ENCODE measurements at places on chromosomes 7 and 10. TPM values are rescaled to one million over a fixed set of nuclear protein-coding genes. Genes with fewer than 3 reads are reported as not detected.
A peak's percentile ranks its signal among the peaks of the same experiment; 100 is the strongest.

Gene COL28A1
- not detected for total RNA-seq

Gene ITPRID1
- not detected for total RNA-seq

Gene CFAP70
- 0.57 TPM for total RNA-seq

Gene SMURF1
- total RNA-seq, result 10.3 TPM

Gene MAT1A
- total RNA-seq, result not detected

Gene CHCHD2
- 534 TPM for total RNA-seq

Gene OPN4
- total RNA-seq, result not detected

Gene GDF2
- total RNA-seq, result not detected

Gene CDHR1
- 0.29 TPM for total RNA-seq

Gene CALCR
- total RNA-seq, result not detected

Gene GRID2IP
- 0.21 TPM for total RNA-seq

DNA sequence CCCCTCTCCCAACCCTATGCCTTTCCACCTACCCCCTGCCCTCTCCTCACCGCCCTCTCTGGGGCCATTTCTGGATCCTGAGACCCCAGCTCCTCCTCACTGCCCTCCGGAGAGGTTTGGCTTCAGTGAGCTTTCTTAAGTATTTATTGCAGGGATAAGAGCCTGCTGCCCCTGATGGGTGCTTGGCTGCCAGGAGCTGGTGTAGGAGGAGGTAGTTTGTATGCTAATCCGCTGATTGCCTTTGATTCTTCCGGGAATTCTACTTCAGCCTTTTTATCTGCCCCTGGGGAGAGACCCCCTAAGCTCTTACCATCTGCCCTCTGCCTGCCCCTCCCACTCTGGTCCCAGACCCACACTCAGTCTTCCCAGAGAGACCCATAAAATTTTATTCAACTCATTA, 263.5 kb upstream of the PODXL start:
- DNase-seq, result no peak

DNA sequence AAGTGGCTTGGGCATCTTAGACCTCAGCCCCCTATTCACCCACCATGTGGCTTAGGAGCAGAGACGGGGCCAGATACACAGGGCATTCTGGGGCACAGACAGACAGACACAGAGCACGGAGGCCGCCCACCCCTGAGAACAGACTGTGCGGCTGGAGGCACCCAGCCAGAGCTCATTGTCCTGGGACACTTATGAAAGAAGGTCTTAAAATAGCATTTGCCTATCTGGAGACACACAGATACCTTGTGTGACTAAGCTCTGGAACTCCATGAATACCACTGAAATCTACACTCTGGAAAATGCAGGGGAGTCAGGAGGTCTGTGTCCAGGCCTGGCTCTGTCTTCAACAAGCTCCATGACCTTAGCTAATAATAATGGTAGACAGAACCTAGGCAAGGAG, 41.4 kb upstream of the ADO start:
- DNase-seq, result no peak

DNA sequence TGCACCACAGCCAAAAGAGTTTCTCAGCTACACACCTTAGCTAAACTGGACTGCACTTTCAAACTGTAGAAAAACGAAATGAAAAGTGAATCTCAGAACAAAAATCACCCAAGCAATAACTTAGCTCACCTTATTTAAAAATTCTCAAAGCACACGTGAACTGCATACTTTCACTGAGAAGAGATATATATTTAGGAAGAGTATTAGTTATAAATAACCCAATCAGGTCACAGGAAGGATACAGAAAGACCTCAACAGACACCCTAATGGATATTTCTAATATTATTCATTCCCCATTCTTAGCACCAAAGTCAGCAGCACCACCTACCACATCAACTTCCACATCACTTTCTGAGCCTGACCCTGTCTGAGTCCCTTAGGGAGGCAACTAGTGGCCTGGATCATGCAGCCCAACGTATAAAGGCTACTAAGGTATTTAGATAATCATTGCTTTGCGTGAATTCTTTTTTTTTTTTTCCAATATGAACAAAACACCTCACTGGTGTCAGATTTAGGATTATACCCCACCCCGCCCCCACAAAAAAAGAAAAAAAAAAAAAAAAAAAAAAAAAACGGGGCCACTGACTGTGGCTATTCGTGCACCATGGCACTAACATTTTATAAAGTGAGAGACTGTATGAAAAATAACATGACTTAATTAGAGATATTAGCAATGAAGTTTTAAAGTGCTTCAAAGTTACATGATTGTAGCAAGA, 2.6 kb downstream of the ABI1 start:
- no peak for DNase-seq

DNA sequence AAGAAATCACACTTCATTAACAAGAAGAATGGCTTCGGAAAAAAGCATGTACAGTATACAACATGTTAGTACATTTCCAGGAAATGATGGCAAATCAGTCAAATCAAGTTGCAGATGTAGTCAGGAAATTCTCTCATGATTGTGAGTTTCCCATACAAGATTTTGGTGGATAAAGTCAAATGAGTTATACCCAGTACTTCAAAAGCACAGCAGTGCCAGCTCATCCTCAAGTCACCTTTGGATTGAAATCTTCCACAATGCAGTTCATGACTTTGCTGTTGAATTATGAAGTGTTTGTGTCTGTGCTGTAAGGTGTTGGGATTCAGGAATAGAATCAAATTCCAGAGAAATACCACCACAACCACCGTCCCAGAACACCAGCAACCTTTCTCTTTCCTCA, 301.3 kb upstream of the BMPER start:
- DNase-seq, result no peak

- DNase-seq, result no peak
Measured at GRCh38 chr7:105264707-105265106, 124.0 kb downstream of the SRPK2 start.

DNA sequence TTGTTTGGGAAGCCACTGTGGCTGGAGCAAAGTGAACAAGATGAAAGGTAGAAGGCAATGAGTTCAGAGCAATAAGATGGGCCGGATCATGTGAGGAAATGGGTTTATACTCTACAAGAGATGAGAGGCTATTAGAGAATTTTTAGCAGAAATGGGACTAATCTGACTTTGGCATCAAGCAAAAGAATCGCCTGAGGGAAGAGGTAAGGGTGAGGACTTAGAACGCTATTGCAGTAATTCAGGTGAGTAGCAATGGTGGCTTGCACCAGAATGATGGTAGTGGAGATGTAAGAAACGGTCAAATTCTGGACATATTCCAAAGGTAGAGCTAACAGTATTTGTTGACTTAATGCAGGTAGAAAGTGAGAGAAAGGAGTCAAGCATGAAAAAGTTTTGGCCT, 29.5 kb upstream of the AKAP9 start:
- no peak for DNase-seq

GRCh38 chr7:105990727-105991453, 27.8 kb downstream of the CDHR3 start:
- DNase-seq, result no peak

- DNase-seq, result no peak
Measured at GRCh38 chr10:133405272-133405671, 11.3 kb downstream of the MTG1 start.

DNA sequence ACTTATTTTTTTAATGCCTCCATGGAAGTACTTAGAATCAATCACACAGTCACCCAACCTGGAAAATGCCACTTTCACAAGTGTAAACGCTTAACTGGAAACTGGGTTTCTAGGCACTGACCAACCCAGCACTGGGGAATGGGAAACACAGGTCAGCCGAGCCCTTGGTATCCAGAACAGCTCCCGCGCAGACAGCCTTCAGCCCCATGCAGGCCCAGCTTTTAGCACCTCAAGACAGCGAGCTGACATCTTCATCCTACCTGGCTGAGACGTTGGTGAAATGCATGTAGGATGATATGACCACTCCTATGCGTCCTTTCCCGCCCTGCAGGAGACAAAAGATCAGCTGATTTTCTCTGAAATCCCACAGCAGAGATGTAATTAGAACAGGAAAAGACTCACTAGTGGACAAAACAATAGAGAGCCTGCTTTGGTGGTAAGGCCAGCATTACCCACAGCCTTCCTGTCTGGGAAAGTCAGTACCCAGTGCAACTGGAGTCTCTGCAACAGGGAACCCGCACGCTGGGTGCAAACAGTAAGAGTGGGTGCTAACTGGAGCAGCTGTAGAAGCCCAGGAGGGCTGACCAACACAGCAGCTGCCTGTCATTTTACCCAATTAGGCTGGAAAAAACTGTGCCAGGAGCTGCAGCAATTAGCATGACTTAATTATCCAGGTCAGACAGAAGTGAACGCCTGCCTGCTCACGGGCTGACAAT, 153.7 kb downstream of the TNS3 start:
- no peak for DNase-seq

GRCh38 chr10:22693371-22693784, 21.0 kb downstream of the PIP4K2A start:
- peak; percentile 20 for DNase-seq

GRCh38 chr7:32501522-32501921, 6.2 kb downstream of the AVL9 start:
- DNase-seq, result no peak

DNA sequence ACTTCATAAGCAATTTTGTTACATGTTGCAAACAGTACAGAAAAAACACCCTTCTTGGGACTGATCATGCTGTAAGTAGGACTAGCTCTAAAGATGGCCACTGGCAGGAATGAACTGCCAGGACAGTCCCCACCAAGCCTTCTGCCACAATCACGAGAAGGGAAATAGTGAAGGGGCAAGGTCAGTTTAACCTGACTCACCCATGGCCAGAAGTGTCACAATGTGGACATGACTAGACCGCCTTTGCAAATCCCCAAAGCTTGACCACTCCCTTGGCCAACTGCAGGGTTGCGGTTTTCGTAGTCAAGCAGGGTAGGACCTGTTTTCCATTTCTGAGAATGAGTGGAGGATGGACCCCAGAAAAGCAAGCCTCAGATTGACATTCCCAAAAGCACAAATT, 19.4 kb upstream of the FRAT2 start:
- no peak for DNase-seq

DNA sequence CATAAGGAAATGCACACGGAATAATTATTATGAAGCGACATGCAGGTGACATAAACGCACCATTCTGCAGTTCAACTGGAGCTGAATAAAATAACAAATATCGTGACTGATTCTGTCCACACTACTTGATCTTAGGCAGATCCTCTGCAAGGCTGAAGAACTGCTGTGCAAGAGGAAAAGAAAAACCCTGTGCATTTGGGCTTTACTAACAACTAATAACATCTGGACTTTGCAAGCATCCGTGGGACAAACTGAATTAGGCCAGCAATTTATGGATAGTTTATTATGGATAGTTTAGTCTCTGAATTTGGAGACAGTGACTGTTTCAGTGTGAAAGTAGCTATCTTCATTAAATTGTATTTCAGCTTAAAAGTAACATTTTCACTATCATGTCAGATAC, 309.4 kb downstream of the SFMBT2 start:
- DNase-seq, result no peak

GRCh38 chr7:115435178-115435577, 513.3 kb downstream of the MDFIC start:
- DNase-seq, result no peak

DNA sequence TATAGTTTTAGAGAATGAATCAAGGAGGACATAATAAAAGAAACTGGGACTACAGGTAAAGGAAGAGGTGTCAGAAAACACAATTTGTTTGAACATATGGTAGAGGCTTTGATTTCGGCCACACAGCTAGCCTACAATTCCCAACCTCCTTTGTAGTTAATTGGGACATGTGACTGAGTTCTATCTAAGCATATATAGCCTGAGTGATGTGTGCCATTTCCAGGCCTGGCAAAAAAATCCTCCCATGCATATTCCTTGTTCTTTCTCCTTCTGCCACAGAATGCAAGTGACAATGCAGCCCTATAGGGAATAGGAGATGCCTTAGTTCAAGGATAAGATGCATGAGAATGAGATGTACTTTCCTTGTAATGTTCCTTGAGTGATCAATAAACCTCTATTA, 590.7 kb upstream of the STEAP1 start:
- no peak for DNase-seq

GRCh38 chr7:114415064-114415989, 712 bp downstream of the FOXP2 start:
- DNase-seq, result no peak

- no peak for DNase-seq
Measured at GRCh38 chr10:114405011-114405350, 679 bp upstream of the AFAP1L2 start.

- no peak for DNase-seq
Measured at GRCh38 chr7:133234961-133235875, 17.7 kb upstream of the EXOC4 start.

- no peak for DNase-seq
Measured at GRCh38 chr7:19107356-19108146, 9.9 kb downstream of the TWIST1 start.

DNA sequence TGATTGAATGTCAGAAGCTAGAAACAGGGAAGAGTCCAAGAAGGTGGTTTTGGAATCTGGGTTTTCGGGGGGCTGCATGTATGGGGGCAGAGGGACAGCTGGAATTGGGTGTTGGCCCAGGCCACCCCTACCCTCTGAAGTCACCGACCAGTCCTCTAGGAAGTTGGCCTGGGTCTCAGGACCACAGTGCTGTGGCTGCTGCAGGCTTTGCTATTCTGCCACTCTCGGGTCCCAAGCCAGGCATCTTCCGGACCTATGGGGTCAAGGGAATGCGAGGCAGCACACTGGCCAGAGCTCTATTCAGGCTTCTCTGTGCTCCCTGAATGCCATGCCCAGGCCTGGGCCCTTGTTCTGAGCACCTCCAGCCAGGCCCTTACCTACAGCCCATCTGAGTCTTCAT, 13.2 kb downstream of the FGF8 start:
- no peak for DNase-seq

DNA sequence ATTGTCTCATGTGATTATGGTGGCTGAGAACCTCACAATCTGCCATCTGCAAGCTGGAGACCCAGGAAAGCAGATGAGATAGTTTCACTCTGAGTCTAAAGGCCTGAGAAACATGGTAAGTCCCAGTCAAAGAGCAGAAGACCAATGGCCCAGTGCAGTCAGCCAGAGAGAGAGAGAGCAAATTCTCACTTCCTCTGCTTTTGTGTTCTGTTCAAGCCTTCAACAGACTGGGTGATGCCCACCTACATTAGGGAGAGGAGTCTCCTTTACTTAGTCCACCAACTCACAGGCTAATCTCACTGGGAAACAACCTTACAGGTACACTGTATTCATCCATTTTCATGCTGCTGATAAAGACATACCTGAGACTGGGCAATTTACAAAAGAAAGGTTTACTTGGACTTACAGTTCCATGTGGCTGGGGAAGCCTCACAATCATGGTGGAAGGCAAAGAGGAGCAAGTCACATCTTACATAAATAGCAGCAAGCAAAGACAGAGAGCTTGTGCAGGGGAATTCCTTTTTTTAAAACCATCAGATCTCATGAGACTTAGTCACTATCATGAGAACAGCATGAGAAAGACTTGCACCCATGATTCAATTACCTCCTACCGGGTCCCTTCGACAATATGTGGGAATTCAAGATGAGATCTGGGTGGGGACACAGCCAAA, 4.7 kb upstream of the FRMPD2 start:
- no peak for DNase-seq

- no peak for DNase-seq
Measured at GRCh38 chr7:5310822-5311405, 28.2 kb downstream of the SLC29A4 start.

GRCh38 chr10:43186150-43186549, 47.9 kb downstream of the CSGALNACT2 start:
- DNase-seq, result no peak

- no peak for DNase-seq
Measured at GRCh38 chr10:98030093-98030821, at the start of gene CRTAC1. CRTAC1 (minus strand) TSS chr10:98030621; CDS start chr10:98030472, 149 bp downstream.

All from activated CD8-positive, alpha-beta T cell treated with anti-CD3 and anti-CD28 coated beads, Interleukin-2, amount 10 ng/mL, durations not matched to agents 7 days and 5 days (primary cell).